ENCODE measurements at places on chromosomes 7 and 10.

GRCh38 chr10:106788982-106789381, 375.5 kb downstream of the SORCS1 start:
- DNase-seq, result no peak

DNA sequence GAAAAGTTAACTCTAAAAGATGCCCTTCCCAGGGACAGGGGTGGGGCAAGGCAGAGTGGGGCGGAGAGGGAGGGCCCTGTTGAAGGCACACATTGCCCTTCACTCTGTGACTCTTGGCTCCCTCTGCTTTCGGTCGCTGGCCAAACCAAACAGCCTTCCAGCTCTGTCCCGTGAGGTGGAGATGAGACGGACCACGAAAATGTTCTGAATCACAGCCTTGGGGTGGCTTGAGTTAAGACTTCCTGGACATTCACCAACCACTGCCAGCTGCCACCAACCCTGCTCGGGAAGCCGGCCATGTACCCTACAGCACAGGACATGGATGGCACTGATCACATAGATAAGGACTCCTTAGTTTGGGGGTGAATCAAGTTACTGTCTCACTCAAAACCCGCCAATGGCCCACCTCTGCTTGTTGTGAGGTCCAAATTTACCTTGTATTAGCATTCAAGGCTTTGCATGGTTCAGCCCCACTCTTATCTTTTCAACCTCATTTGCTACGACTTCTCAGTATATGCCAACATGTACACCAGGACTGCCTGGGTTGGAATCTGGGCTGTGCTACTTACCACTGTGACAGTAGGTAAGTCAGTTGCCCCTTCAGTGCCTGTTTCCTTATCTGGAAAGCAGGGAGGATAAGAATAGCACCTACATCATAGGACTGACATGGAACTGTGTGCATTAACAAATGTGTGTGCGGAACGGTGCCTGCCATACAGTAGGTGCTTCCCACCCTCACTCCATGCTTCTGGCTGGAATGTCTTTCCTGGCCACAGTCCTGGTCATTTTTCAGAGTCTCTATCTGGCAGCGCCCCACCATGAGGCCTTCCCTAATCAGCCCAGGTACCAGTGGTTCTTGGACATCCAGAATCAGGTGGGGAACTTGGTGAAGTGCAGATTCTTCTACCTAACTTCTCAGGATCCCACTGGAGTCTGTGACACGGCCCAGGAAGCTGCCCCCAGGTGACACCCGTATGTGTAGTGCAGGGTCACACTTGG, 28.0 kb downstream of the ITPRIP start:
- DNase-seq, result no peak

- DNase-seq, result no peak
Measured at GRCh38 chr10:97050205-97050745, 135.5 kb downstream of the SLIT1 start.

- no peak for DNase-seq
Measured at GRCh38 chr7:152865461-152865860, 105.9 kb downstream of the ACTR3B start.

- DNase-seq, result no peak
Measured at GRCh38 chr7:155702616-155703015, 58.2 kb downstream of the RBM33 start.

GRCh38 chr7:150791746-150792452, 8.3 kb downstream of the TMEM176B start:
- DNase-seq, result no peak
